Kasumi-1 (cell line): ENCODE measurements at places on chromosomes 4 and X.

DNA sequence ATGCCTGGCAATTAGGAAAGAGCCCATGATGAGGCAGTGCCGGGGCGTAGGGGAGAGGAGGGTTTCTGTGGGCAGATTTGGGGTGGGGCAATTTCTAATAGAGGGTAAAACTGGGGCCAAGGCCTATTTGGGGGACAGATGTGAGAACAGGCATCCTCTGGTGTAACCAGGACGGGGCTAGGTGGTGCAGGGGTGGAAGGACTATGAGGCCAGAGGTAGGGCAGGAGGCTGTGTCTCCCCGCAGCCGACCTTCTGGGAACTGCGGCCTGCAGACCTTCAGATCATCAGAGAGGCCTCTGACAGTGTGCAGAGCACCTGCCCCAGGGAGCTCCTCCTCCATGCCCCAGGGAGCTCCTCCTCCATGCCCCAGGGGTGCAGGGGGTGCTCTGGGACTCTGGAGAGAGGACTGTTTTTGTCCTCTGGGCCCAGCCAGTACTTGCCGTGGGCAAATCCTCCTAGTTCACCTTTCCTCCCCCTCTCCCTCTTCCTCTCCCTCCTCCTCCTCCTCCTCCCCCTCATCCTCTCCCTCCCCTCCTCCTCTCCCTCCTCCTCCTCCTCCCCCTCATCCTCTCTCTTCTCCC, 101.9 kb downstream of the SORCS2 start:
- DNase-seq, result no peak

GRCh38 chr4:139839403-139840031, 173.9 kb downstream of the MGST2 start:
- DNase-seq, result no peak

- peak; percentile 85 for DNase-seq
Measured at GRCh38 chrX:13087322-13088155, 43.1 kb upstream of the FAM9C start.

DNA sequence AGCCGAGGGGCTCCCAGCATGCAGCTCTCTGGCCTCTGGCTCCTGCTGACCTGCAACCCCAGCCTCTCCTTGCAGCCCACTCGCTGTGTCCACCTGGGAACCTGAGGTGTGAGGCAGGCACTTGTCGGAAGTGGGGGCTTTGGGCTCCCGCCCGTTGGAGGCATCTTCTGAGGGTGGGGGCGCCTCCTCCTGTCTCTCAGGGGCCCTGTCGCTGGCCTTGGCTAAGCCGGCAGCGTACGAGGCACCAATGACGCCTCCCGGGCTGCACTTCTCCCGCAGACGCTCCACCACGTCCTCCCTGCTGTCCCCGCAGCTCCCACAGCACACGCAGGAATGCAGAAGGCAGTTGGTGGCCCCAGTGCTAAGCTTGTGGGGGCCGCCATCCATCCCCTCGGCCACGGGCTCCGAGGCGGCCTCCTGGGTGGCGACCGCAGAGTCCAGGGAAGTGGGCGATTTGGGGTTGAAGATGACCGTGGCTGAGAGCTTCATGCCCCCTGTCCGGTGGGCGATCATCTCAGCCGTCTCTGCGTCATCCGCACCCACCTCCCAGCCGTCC, 42.5 kb upstream of the MXD4 start:
- no peak for DNase-seq

DNA sequence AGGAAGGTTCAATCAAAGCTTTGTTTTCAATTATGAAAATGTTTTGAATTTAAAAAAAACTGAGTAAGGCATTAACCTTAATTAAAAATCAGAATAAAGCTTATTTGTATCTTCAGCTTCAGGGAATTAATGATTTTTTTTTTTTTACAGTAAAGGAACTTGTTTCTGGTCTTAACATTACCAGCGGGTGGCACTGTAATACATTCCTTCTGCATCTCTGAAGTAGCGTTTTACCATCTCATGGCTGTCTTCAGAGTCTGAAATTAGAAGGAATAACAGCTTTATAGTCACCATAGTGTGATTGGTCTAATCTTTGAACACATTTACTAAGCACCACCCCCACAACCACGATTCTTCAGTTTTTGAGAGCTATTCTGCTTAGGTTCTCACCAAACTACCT, 102.6 kb downstream of the IL1RAPL2 start:
- peak; percentile 41 for DNase-seq

GRCh38 chrX:153495362-153495751, 577 bp downstream of the BGN start:
- DNase-seq, result no peak

DNA sequence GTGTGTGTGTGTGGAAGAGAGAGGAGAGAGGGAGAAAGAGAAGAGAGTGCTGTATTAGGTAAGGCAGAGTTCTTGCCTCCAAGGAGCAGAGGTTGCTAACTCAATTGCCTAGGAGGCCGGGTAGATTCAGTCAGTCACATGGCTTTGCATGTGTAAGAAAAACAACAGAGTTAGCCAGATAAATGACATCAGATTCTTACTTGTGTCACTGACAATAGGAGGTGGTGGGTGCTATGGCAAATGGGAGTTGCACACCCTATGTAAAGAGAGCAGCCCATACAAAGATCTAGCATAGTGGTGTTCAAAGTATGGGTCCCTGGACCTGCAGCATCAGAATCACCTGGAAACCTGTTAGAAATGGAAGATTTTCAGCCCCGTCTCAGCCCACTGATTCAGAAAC, 14.4 kb upstream of the PGRMC2 start:
- DNase-seq, result no peak

- no peak for DNase-seq
Measured at GRCh38 chr4:38309471-38309870, 349.3 kb downstream of the PTTG2 start.

DNA sequence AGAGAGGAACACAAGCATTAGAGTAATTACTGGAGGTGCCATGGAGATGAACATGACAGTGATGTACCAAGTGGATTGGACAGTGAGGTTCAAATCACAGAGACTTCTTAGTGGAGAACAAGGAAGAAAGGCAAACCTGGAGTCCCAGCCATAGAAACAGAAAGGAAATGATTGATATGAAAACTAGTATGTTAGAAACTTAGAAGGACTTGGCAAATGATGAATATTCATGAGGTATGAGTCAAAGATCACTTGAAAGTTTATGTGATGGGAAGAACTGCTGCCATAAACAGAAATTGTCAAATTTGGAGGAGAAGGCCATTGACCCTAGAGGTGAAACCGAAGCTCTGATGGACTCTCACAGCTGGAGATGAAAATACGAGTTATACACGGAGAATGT, 88.2 kb downstream of the PHOX2B start:
- DNase-seq, result no peak

DNA sequence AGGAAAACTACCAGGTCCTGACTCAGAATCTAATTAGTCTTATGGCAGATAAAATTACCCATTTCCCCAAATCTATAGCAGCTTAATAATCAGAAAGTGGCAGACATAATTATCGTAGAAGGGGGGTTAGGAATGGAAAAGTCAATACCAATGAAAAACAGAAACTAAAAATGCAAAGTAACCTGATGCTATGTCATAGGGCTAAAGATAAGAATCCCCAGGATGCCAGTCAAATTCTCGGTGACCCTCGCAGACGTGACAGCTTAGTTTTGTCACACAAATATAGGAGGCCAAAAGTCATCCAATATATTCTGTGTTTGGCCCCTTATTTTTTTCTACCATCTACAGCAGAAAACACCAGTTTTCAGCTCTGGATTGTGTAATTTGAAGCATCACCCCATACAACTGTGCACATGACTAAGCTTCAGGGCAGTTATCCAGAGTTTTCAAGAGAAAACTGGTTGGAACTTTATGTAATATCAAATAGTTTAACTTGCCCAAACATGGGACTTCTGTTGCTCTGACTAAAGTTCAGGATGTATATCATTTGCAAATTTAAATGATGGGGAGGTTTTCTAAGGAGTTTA, 30.9 kb downstream of the RASSF6 start:
- no peak for DNase-seq

DNA sequence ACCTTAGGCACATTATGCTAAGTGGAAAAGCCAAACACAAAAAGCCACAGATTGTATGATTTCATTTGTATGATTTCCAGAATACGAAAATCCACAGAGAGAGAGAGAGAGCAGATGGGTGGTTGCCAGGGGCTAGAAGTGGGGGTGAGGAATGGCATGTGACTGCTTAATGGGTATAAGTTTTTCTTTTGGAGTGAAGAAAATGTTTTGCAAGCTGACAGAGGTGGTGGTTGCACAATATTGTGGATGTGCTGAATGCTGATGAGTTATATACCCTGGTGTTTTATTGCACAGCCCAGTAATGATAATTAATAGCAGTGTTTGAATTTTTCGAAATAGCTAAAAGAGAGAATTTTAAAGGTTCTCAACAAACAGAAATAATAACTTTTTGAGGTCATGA, 386.1 kb upstream of the HS3ST1 start:
- no peak for DNase-seq
